Placental pericyte (primary cell): ENCODE measurements at places on chromosomes 12 and 14. TPM values are rescaled to one million over a fixed set of nuclear protein-coding genes. Genes with fewer than 3 reads are reported as not detected.

ADAMTS20 gene
- not detected in 2 replicates for total RNA-seq

LRP1-AS gene
- not detected in 2 replicates for total RNA-seq

P2RX2 gene
- not detected in 2 replicates for total RNA-seq

HELB gene
- total RNA-seq, result 3.4 and 3.5 TPM in 2 replicates

TRPV4 gene
- total RNA-seq, result 0.44 and 0.57 TPM in 2 replicates

KCTD10 gene
- total RNA-seq, result 81.6 and 141 TPM in 2 replicates

CD163L1 gene
- total RNA-seq, result 2.4 and 7.4 TPM in 2 replicates

PLA2G1B gene
- total RNA-seq, result not detected in 2 replicates

LRRC10 gene
- total RNA-seq, result not detected in 2 replicates

GNB3 gene
- 2.0 and 6.2 TPM in 2 replicates for total RNA-seq

ARHGEF40 gene
- 17.5 and 57.3 TPM in 2 replicates for total RNA-seq
